ENCODE measurements at places on chromosomes 1 and 21. TPM values are rescaled to one million over a fixed set of nuclear protein-coding genes. Genes with fewer than 3 reads are reported as not detected.

DNA sequence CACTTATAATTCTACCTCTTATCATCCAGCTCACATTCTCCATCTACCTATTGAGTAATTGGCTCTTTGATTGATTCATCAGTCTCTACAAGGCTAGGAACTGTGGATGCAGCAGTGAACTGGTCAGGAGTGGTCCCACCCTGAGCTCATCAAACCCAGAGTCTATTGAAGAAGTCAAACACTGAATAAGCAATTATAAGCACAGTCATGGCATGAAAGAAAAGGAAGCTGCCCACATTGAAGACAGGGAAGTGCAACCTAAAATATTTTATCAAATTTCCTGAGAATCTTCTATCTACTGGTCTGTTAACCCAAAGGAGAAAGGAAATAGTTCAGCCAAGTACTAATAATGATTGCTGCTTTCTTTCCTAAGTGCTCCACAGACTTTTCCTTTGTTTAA is 35.7 kb downstream of the ACP6 start:
- no peak overlapping the region for H3K4me3 ChIP-seq
- no peak for DNase-seq
- peaks cover 7% of the 10 kb centered on the region for H3K36me3 ChIP-seq

KIF26B gene
- total RNA-seq, result 0.02 TPM

- DNase-seq, result no peak
- no peak overlapping the region for H3K27ac ChIP-seq
- H3K4me1 ChIP-seq, result peaks cover 6% of the 10 kb centered on the region
Measured at GRCh38 chr1:46464915-46465314, 24.7 kb upstream of the DMBX1 start.

GRCh38 chr1:204583909-204584632 is 67.9 kb downstream of the MDM4 start:
- H3K27ac ChIP-seq, result peak overlapping the region; percentile 29
- DNase-seq, result no peak
- H3K4me1 ChIP-seq, result peaks cover 21% of the 10 kb centered on the region
- no peaks in the 10 kb centered on the region for H3K27me3 ChIP-seq
- peaks cover 9% of the 10 kb centered on the region for H3K36me3 ChIP-seq

CELA3B gene
- not detected for total RNA-seq

GRCh38 chr1:172929006-172929405 is 121.7 kb downstream of the TNFSF18 start:
- no peak for DNase-seq
- peaks cover 6% of the 10 kb centered on the region for H3K4me1 ChIP-seq
- H3K4me3 ChIP-seq, result no peak overlapping the region
- no peak overlapping the region for H3K27ac ChIP-seq

PRDM16 gene
- total RNA-seq, result not detected

GRCh38 chr1:230622151-230622550 is 20.1 kb upstream of the COG2 start:
- DNase-seq, result no peak
- H3K4me1 ChIP-seq, result no peaks in the 10 kb centered on the region
- no peak overlapping the region for H3K4me3 ChIP-seq
- H3K36me3 ChIP-seq, result no peaks in the 10 kb centered on the region
- no peak overlapping the region for H3K27ac ChIP-seq

KDM5B gene
- total RNA-seq, result 83.2 TPM

- peak overlapping the region; percentile 86 for H3K4me3 ChIP-seq
- peak overlapping the region; percentile 95 for H3K27ac ChIP-seq
- peaks cover 3% of the 10 kb centered on the region for H3K36me3 ChIP-seq
- no peak for DNase-seq
- no peaks in the 10 kb centered on the region for H3K27me3 ChIP-seq
Measured at GRCh38 chr1:2289607-2290006, 61.5 kb downstream of the SKI start.

DNA sequence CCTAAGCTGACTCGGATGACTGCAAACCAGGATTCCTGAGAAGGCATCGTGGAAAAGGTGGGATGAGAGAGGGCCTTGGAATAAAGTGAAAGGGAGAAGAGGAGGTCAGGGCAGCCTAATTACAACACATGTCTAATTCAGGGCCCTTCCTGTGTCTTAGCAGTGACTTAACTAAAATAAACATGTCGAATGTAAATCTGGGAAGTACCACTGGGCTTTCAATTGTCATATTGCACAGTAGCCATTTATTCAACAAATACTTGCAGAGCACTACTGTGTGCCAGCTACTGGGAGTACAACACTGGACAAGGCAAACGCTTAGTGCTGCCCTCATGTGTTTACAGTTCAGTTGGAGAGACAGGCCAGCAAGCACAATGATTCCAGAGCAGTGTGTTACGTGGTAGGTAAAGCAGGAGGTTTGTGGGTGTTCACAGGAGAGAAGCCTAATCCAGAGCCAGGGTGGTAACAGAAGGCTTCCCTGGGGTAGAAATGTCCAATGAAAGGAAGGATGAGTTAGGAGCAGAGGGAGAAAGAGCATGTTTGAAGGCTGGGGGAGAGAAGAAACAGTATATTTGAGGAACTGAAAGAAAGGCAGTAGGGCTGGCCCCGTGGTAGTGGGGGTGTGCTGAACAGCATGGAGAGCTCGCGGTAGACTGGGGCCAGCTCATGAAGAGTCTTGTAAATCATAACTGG is 38.0 kb upstream of the RASAL2 start:
- H3K27ac ChIP-seq, result no peak overlapping the region
- no peaks in the 10 kb centered on the region for H3K27me3 ChIP-seq
- H3K36me3 ChIP-seq, result no peaks in the 10 kb centered on the region
- DNase-seq, result no peak

DNA sequence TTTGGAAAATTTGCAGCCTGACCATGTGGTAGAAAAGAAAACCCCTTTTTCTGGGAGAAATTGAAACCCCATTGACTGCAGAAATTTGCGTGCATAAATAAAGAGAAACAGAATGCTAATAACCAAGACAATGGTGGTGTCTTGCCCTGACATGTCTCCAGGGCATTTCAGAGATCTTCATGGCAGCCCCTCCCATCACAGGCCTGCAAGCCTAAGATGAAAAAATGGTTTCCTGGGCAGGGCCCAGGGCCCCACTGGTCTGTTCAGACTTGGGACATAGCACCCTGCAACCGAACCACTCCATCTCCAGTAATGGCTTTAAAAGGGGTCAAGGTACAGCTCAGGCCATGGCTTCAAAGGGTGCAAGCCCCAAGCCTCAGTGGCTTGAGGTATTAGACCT is 71.6 kb upstream of the SGIP1 start:
- H3K27ac ChIP-seq, result no peak overlapping the region
- no peak overlapping the region for H3K4me3 ChIP-seq
- peaks cover 19% of the 10 kb centered on the region for H3K27me3 ChIP-seq
- DNase-seq, result no peak
- no peaks in the 10 kb centered on the region for H3K36me3 ChIP-seq

OR2T29 gene
- total RNA-seq, result not detected

ERG gene
- 0.14 TPM for total RNA-seq

DNA sequence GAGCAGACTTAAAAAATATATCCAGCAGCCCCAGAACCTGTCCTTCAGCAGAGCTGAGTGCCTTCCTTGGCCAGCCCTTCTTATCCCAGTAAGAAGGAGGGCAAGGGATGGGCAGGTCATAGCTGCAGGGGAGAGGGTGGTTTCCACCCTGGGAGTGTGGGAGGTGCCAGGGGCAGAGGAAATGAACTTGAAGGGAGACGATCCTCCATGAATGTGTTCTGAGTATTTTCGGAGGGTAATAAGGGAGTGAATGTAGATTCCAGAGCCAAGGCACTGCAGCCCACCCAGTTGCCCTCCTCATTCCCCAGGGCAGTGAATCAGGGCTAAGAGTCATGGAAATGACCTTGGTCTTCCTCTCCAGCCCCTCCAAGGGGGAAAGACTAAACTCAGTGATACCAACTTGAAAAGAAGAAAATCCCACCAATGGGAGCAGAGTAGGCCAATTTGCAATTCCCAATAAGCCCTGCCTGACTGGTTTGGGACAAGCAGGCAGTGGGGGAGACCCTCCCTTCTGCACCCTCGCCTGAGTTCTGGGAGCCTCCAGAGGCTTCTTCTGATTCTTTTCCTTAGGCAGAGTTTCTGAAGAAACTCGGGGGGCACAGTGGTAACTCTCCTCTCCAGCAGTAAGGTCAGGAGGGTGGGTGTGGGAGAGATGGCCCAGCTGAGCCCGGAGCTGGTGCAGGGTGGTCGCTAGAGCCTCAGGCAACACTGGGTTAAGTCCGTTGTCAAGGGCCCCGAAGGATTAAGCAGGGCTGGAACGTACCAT is 4.2 kb downstream of the MYOG start:
- no peaks in the 10 kb centered on the region for H3K27me3 ChIP-seq
- H3K4me1 ChIP-seq, result peaks cover 5% of the 10 kb centered on the region
- H3K36me3 ChIP-seq, result peaks cover 3% of the 10 kb centered on the region
- DNase-seq, result no peak

PLPP3 gene
- total RNA-seq, result not detected

- no peak overlapping the region for H3K4me3 ChIP-seq
- no peaks in the 10 kb centered on the region for H3K27me3 ChIP-seq
- H3K27ac ChIP-seq, result peak overlapping the region; percentile 0
- H3K4me1 ChIP-seq, result peaks cover 8% of the 10 kb centered on the region
- H3K36me3 ChIP-seq, result peaks cover 7% of the 10 kb centered on the region
- peak; percentile 45 for DNase-seq
Measured at GRCh38 chr21:45742247-45742646, 98.7 kb downstream of the PCBP3 start.

- H3K27me3 ChIP-seq, result peaks cover 48% of the 10 kb centered on the region
- no peaks in the 10 kb centered on the region for H3K4me1 ChIP-seq
Measured at GRCh38 chr1:43143441-43143888, 28.6 kb downstream of the EBNA1BP2 start.

- H3K27ac ChIP-seq, result no peak overlapping the region
- H3K4me3 ChIP-seq, result no peak overlapping the region
- peaks cover 8% of the 10 kb centered on the region for H3K4me1 ChIP-seq
- H3K27me3 ChIP-seq, result no peaks in the 10 kb centered on the region
Measured at GRCh38 chr1:61644303-61644702, 80.6 kb downstream of the TM2D1 start.

SHE gene
- total RNA-seq, result not detected

DNA sequence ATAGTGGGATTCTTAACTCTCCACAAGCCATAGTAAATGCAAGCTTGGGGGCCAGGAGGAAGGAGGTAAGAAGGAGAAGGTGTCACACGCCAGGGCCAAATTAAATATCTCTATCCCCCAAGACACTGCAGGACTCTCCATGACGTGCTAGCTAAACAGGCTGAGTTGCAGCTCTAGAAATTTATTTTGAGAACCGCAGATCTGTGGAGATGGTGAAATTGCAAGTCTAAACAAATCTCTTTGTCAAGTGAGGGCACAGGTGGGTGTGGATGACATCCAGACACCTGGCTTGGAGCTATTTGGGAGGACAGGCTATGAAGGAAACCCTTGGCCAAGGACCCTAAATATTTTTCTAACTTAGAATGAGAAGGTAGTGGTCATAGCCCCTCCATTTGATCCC is 39.5 kb upstream of the USP1 start:
- H3K4me3 ChIP-seq, result no peak overlapping the region
- H3K27me3 ChIP-seq, result peaks cover 5% of the 10 kb centered on the region
- H3K36me3 ChIP-seq, result no peaks in the 10 kb centered on the region
- H3K4me1 ChIP-seq, result no peaks in the 10 kb centered on the region
- no peak for DNase-seq

DNA sequence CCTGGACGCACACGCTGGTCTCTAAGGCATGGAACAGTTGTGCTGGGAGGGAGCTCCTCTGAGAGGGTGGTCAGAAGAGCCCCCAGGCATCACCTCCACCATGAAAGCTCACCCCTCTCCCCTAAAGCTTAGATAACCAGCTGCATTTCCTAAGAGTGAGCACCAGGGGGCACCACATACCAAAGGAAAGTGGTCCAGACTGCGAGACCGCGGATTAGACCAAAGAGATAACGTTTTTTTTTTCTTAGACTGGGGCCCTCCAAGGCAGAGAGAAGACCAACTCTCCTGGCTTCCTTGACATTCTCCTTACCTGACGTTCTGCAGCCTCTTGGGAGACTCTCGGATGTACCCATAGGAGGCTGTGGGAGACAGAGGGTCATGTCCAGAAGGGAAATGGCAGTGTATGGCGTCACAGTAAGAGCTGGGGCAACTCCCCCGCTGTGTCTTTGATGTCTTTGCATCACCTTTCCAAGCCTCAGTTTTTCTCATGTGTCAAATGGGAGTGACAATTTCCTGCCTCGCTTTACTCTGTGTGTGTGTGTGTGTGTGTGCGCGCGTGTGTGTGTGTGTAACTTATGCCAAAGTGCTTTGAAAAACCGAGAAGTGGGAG is 12.3 kb upstream of the IFNLR1 start:
- H3K4me3 ChIP-seq, result peak overlapping the region; percentile 51
- H3K27me3 ChIP-seq, result peaks cover 3% of the 10 kb centered on the region
- H3K27ac ChIP-seq, result no peak overlapping the region
- peak; percentile 92 for DNase-seq
- H3K36me3 ChIP-seq, result no peaks in the 10 kb centered on the region
- H3K4me1 ChIP-seq, result peaks cover 31% of the 10 kb centered on the region

GRCh38 chr1:14015917-14016316 is 315.9 kb downstream of the PRDM2 start:
- no peaks in the 10 kb centered on the region for H3K4me1 ChIP-seq
- no peaks in the 10 kb centered on the region for H3K36me3 ChIP-seq
- no peak overlapping the region for H3K4me3 ChIP-seq
- H3K27me3 ChIP-seq, result no peaks in the 10 kb centered on the region
- DNase-seq, result no peak
- H3K27ac ChIP-seq, result no peak overlapping the region

HNRNPU gene
- total RNA-seq, result 611 TPM

DNA sequence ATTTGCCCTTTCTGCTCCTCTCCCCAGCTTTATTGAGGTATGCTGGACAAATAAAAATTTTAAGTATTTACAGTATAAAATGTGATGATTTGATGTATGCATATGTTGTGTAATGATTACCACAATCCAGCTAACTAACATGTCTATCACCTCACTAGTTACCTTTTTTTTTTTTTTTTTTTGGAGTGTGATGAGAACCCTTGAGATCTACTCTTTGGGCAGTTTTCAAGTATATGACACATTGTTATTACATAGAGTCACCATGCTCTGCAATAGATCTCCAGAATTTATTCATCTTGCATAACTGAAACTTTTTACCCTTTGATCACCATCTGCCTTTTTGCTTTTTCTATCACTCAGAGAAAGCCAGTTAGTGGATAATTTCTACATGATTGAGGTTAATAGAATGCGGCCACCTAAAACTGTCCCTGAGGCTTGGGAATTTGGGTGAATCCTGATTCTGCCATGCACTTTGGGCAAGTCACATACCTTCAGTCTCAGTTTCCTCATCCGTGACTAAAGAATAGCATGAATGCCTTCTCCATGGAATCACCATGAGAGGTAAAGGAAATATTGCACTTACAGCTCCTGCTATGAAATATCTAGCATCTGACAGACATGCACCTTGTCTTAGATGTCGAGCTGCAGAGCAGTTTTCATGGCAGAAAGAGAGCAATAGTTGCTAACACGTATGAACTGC is 295.2 kb downstream of the DISC1 start:
- H3K36me3 ChIP-seq, result peaks cover 2% of the 10 kb centered on the region
- H3K27me3 ChIP-seq, result peaks cover 34% of the 10 kb centered on the region
- peaks cover 32% of the 10 kb centered on the region for H3K4me1 ChIP-seq
- no peak for DNase-seq
- H3K27ac ChIP-seq, result no peak overlapping the region

- peaks cover 32% of the 10 kb centered on the region for H3K36me3 ChIP-seq
- H3K4me1 ChIP-seq, result peaks cover 13% of the 10 kb centered on the region
- no peaks in the 10 kb centered on the region for H3K27me3 ChIP-seq
Measured at GRCh38 chr21:44094832-44095231, 12.4 kb upstream of the PWP2 start.

CRP gene
- total RNA-seq, result not detected

- H3K4me1 ChIP-seq, result no peaks in the 10 kb centered on the region
- H3K36me3 ChIP-seq, result no peaks in the 10 kb centered on the region
- H3K27ac ChIP-seq, result no peak overlapping the region
Measured at GRCh38 chr1:102241431-102242338, 245.0 kb upstream of the OLFM3 start.

ATP1A4 gene
- total RNA-seq, result not detected

FNDC5 gene
- total RNA-seq, result not detected

Data from activated CD4-positive, alpha-beta T cell treated with anti-CD3 and anti-CD28 coated beads, Interleukin-2, amount 10 ng/mL, durations not matched to agents 24 days and 14 days (primary cell).